ENCODE measurements at places on chromosomes 7 and 10. TPM values are rescaled to one million over a fixed set of nuclear protein-coding genes. Genes with fewer than 3 reads are reported as not detected.

- DNase-seq: no peak
Observed at GRCh38 chr7:157936976-157937375, 600.2 kb downstream of the DNAJB6 start.

ASB10 gene
- not detected for polyA plus RNA-seq

- no peak for DNase-seq
Observed at GRCh38 chr7:47888371-47889265, 59.6 kb downstream of the PKD1L1 start.

UCN3 gene
- 2.9 TPM for polyA plus RNA-seq

DNA sequence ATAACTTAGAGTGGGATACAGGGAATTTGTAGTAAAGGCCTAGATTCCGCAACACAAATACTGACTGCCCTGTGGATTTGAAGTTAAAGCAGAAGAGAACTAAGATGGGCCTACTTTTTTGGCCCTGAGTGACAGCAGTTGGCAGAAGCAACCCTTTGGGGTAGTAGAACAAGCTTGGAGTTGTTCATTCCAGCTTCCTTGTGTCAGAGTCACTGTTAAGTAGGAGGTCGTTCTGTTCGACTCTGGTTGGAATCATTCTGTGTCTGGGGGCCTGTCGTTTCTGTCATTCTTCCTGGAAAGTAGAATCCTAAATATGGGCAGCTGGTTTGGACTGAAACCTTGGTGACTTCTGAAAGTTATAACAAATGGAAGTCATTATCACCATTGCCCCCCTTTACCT, 865.9 kb downstream of the LRMDA start:
- DNase-seq: no peak

SLC26A3 gene
- 0.40 TPM for polyA plus RNA-seq

DNA sequence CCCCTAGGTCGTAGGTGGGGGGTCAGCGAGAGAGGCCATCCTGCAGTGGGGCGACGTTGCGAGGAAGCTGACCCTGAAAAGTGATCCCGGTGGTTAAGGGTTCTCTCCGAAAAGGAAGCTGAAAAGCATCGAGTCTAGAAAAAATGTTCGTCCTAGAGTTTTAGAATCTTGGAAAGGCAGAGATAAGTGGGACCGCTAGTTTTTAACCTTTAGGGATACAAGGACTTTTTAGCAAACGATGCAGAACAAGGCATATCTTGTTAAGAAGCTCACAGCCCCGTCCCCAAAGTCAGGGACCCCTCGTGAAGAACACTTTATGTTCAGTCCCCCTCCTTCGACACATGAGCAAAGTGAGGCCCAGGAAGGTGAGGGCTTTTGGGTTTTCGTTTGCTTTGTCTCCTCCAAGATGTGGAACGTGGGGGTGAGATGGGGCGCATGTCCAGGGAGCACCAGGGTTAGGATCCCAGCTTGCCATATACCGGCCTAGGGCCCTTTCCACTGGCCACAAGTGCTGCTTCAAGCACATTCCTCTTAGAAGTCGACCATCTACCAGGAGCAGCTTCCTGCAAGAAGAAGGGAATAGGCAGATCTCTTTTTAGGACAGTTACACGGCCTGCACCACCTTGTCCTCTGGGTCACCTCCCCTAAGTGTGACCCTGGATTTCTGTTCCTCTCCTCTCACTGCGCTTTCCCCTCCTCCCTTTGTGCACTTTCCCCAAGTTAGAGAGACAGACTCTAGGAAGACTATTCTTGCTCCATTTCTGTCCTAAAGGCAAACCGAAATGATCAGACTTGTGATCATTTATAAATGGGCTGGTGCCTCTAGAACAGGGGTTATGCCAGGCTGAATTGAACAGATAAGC, 969 bp downstream of the SLC35G1 start:
- DNase-seq: no peak

SVOPL gene
- polyA plus RNA-seq: 2.9 TPM

DNA sequence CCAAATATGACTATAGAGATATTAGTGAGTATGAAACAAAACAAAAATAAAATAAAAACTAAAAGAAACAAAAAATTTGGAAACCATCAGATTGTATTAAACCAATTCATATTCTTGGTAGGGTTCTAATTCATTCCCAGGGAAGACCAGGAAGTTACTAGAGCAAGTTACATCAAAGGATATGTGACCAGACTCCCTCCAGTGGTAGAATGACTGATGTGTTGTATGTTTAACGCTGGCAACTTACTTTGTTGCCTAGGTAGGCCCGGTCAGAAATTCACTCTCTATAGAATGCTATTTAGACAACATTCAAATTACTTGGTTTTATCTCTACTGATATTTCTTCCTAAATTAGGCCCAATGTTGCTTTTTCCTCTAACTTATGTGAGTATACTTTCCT, 5.2 kb downstream of the PHYHIPL start:
- no peak for DNase-seq

WEE2 gene
- polyA plus RNA-seq: not detected

DNA sequence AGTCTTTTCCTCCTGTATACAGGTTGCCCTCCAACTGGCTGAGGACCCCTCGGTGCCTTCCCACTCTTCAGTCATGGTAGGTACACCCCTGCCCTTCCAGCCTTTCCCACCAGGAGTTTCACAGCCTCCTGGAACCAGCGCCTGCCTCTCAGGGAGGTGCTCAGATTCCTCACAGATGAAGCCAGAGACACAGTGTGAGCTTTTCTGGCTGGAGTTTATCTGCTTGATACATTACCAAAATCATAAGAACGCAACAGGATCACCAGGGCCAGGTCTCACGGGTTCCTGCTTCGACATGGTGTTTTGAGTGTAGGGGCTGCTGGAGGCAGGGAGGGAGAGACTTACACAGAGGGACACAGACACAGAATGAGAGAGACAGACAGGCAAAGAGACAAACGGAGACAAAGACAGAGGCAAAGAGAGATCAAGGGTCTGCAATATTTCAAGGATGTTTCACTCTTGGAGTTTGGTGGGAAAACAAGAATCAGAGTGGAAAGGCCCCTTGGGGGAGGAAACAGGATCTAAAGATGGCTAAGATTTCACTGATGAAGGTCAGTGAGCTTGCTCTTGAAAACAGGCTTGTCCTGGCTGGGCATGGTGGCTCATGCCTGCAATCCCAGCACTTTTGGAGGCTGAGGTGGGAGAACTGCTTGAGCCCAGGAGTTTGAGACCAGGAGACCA, 6.5 kb upstream of the INMT start:
- DNase-seq: no peak

RSPH10B gene
- polyA plus RNA-seq: 0.75 TPM

- no peak for DNase-seq
Observed at GRCh38 chr7:73715648-73716317, 3.7 kb downstream of the STX1A start.

ZFAND2A gene
- 28.9 TPM for polyA plus RNA-seq

TMEM273 gene
- 2.2 TPM for polyA plus RNA-seq

AQP1 gene
- polyA plus RNA-seq: 183 TPM

NPFFR1 gene
- polyA plus RNA-seq: 0.13 TPM

DNA sequence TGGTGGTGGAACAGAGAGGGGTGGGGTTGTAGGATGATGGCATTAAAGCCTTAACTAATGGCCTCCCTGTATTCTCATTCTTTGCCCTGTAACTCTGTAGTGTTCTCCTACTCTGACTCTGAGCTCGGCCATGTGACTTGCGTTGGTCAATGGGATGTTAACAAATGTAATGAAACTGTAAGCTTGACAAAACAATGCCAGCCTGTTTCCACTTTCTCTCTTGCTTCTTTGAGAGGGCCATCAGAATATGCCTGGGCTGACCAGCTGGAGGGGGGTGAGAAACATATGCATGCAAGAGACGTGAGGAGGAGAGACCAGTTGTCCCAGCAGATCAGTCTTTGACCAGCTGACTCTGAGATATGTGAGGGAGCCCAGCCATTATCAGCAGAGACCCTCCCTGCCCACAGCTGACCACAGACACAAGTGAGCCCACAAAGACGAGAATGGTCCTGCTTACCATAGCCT, 100.6 kb downstream of the ICA1 start:
- no peak for DNase-seq

- DNase-seq: no peak
Observed at GRCh38 chr10:30412901-30413300, 21.1 kb upstream of the MAP3K8 start.

- no peak for DNase-seq
Observed at GRCh38 chr10:97411406-97411805, 10.3 kb upstream of the RRP12 start.

NPSR1 gene
- not detected for polyA plus RNA-seq

- no peak for DNase-seq
Observed at GRCh38 chr10:14925268-14925667, 28.6 kb downstream of the DCLRE1C start.

GRCh38 chr10:817371-817770, 114.1 kb downstream of the LARP4B start:
- DNase-seq: no peak

DNA sequence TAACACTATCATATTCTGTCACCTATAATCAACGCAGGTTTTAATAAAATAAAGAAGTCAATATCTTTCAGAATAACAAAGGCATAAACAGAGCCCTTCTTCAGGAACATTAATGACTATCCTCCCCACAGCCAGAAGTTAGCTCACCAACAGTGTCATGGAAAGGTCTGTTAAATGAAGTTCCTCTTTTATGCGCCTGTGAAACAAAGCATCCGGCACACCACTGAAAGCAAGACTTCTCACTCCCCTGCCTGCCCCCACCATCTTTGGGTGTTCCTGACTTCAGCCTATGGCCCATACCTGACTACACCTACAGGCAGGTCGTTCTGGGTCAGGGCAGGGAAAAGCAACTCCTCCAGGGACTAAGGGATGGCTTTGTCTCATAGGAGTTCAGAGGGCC, 205.4 kb downstream of the FANK1 start:
- DNase-seq: no peak

GRCh38 chr10:124296121-124296812, 122.5 kb downstream of the OAT start:
- DNase-seq: no peak

GRCh38 chr7:2904202-2904601, 60.1 kb upstream of the GNA12 start:
- no peak for DNase-seq

- DNase-seq: no peak
Observed at GRCh38 chr7:148397551-148397950, 193.0 kb upstream of the C7orf33 start.

- peak; percentile 27 for DNase-seq
Observed at GRCh38 chr7:70926666-70927065, 205.3 kb upstream of the GALNT17 start.
